ENCODE measurements at places on chromosomes 4 and X. TPM values are rescaled to one million over a fixed set of nuclear protein-coding genes. Genes with fewer than 3 reads are reported as not detected.

The MANBA gene
- total RNA-seq = 10.8 TPM

The GCNA gene
- 0.88 TPM for total RNA-seq

The OCRL gene
- 23.9 TPM for total RNA-seq

The TNMD gene
- total RNA-seq = not detected

The FAM9B gene
- total RNA-seq = not detected

The TEC gene
- total RNA-seq = 1.3 TPM

The ATP6AP1 gene
- 103 TPM for total RNA-seq

The INTS6L gene
- total RNA-seq = 0.08 TPM

The GPM6B gene
- total RNA-seq = 0.03 TPM

The TKTL2 gene
- total RNA-seq = not detected

The FGA gene
- 7.9 TPM for total RNA-seq

The SSX4B gene
- not detected for total RNA-seq

The TMEM35A gene
- total RNA-seq = not detected

The NWD2 gene
- not detected for total RNA-seq
